ENCODE measurements at places on chromosomes 3 and 15.

DNA sequence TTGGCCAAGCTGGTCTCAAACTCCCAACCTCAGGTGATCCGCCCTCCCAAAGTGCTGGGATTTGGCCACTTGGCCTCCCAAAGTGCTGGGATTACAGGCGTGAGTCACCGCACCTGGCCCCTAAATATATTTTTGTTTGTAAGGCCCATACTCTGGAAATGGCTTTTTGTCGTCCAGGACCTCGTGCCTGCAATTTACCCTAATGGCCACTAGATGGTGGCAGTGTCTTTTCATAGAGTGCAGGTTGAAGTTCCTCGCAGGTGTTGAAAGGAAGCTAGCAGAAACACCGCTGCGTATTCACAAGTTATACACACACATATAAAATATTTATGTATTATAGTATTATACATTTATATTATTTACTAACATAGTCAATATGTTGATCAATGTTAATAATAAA is 97.2 kb downstream of the LRTM1 start:
- H3K36me3 ChIP-seq: no peaks in the 10 kb centered on the region
- H3K27me3 ChIP-seq: no peaks in the 10 kb centered on the region
- no peak overlapping the region for H3K27ac ChIP-seq
- DNase-seq: no peak
- no peaks in the 10 kb centered on the region for H3K4me1 ChIP-seq

GRCh38 chr3:158221426-158221825 is 111.5 kb downstream of the RSRC1 start:
- no peak for DNase-seq
- no peak overlapping the region for H3K4me3 ChIP-seq
- H3K4me1 ChIP-seq: no peaks in the 10 kb centered on the region
- H3K27ac ChIP-seq: no peak overlapping the region
- H3K27me3 ChIP-seq: no peaks in the 10 kb centered on the region

GRCh38 chr15:100842756-100843730 is 36.6 kb upstream of the ALDH1A3 start:
- no peaks in the 10 kb centered on the region for H3K36me3 ChIP-seq
- no peak overlapping the region for H3K27ac ChIP-seq
- H3K4me1 ChIP-seq: no peaks in the 10 kb centered on the region
- H3K27me3 ChIP-seq: peaks cover 2% of the 10 kb centered on the region
- no peak overlapping the region for H3K4me3 ChIP-seq
- DNase-seq: no peak

- no peak overlapping the region for H3K27ac ChIP-seq
- H3K4me3 ChIP-seq: no peak overlapping the region
- no peak for DNase-seq
- no peaks in the 10 kb centered on the region for H3K36me3 ChIP-seq
Measured at GRCh38 chr3:59644479-59645402, 594.9 kb upstream of the CFAP20DC start.

GRCh38 chr3:72255791-72256559 is 471.0 kb upstream of the PROK2 start:
- H3K27ac ChIP-seq: peak overlapping the region; percentile 55
- no peaks in the 10 kb centered on the region for H3K36me3 ChIP-seq
- H3K4me3 ChIP-seq: no peak overlapping the region

DNA sequence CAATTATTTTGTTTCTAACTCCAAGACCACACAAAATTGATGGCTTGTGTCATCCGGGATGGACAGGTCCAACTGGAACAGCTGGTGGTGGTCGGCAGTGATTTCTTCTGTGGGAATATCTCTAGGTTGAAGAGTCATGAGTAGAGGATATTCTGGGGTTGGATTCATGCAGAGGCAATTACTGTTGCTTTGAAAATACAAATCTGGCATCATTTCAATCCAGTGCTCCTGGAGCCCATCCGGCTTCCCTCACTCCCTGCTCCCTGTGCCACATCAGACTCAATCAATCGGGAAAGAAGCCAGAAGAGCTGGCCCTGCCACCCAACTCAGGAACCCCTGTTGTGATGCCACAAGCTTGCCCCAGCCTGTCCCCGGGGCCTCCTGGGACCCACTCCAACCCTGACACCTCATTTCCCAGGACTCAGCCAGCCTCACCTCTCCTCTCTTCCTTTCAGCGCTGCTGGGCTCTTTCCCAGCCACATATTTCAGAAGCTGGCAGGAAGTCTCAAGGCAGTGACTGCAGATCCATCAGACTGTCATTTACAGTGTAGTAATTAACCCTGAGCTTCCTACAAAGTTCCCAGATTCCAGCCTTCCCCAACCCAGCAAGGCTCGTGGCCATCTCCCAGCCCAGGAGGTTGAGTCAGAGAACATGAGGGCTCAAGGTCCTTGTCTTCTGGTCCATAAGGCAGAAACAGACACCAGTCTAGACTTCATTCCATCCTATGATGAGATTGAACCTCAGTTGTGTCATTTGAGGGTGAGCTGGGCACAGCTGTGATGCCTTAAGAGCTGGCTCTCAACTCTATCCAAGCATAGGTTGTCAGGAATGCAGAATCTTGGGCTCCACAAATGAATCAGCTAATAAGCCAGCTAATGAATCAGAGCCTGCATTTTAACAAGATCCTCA is 114.0 kb downstream of the FAM174B start:
- no peaks in the 10 kb centered on the region for H3K4me1 ChIP-seq
- H3K27ac ChIP-seq: no peak overlapping the region
- H3K36me3 ChIP-seq: no peaks in the 10 kb centered on the region
- no peak overlapping the region for H3K4me3 ChIP-seq
- no peak for DNase-seq
- no peaks in the 10 kb centered on the region for H3K27me3 ChIP-seq

GRCh38 chr15:47300596-47300995 is 416.7 kb upstream of the SEMA6D start:
- DNase-seq: no peak
- no peak overlapping the region for H3K4me3 ChIP-seq
- H3K36me3 ChIP-seq: no peaks in the 10 kb centered on the region
- no peak overlapping the region for H3K27ac ChIP-seq

DNA sequence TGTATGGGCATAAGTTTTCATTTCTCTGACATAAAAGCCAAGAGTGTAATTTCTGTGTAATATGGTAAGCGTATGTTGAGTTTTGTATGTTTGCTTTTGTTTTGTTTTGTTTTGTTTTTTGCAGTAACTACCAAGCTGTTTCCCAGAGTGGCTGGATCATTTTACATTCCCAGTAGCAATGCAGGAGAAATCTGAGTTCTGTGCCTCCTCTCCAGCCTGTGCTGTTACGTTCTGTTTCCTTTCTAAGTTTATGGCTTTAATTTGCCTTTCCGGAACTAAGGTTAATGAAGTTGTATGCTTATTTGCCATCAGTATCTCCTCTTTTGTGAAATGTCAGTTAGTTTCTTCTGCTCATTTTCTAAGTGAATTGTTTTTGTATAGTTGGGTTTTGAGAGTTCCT is 307.8 kb downstream of the GABRG3 start:
- H3K27me3 ChIP-seq: no peaks in the 10 kb centered on the region
- no peak overlapping the region for H3K4me3 ChIP-seq
- H3K4me1 ChIP-seq: no peaks in the 10 kb centered on the region

- H3K4me3 ChIP-seq: no peak overlapping the region
- no peak for DNase-seq
- peaks cover 18% of the 10 kb centered on the region for H3K36me3 ChIP-seq
- peaks cover 11% of the 10 kb centered on the region for H3K4me1 ChIP-seq
Measured at GRCh38 chr3:171186817-171187500, 160.4 kb upstream of the SLC2A2 start.

All from CD4-positive, CD25-positive, alpha-beta regulatory T cell (primary cell).